Activated CD4-positive, alpha-beta T cell treated with anti-CD3 and anti-CD28 coated beads for 4 hours (primary cell): ENCODE measurements at places on chromosomes 12 and 14.

- peak; percentile 26 for DNase-seq
Observed at GRCh38 chr14:97705976-97706375, 908.8 kb downstream of the VRK1 start.

DNA sequence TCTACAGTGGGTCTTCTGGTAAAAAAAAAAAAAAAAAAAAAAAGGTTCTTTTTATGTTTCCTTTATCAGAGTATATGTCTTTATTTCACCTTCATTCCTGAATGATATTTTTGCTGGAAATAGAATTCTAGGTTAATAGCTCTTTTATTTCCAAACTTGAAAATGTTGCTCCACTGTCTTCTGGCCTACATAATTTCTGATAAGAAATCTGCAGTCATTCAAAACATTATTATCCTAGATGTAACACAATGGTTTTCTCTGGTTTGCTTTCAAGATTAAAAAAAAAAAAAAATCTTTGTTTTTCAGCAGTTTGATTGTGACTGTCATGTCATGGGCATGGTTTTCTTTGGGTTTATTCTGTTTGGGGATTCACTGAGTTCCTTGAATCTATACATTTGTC, 19.5 kb downstream of the DCP1B start:
- DNase-seq = no peak

DNA sequence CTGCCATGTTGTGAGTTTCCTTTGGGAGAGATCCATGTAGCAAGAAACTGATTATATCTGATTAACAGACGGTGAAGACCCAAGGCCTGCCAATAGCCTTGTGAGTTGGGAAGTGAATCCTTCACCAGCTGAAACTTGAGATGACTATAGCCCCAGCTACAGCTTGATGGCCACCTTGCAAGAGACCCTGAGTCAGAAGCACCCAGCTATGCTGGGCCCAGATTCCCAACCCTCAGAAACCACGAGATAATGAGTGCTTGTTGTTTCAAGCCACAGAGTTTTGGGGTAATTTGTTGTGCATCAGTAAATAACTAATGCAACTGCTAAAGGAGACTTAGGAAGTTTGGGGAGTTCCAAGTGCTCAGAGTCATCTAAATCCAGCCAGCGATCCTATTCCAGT, 80.3 kb downstream of the AVPR1A start:
- no peak for DNase-seq

GRCh38 chr12:3973269-3973884, 100.2 kb upstream of the PARP11 start:
- DNase-seq = peak; percentile 15

GRCh38 chr12:15583804-15584203, 205.4 kb downstream of the EPS8 start:
- DNase-seq = no peak

GRCh38 chr12:46490635-46491034, 118.1 kb upstream of the SLC38A2 start:
- no peak for DNase-seq

GRCh38 chr12:117134059-117134458, 34.8 kb upstream of the TESC start:
- DNase-seq = peak; percentile 30

GRCh38 chr12:70994217-70994788, 73.8 kb upstream of the PTPRR start:
- DNase-seq = no peak

DNA sequence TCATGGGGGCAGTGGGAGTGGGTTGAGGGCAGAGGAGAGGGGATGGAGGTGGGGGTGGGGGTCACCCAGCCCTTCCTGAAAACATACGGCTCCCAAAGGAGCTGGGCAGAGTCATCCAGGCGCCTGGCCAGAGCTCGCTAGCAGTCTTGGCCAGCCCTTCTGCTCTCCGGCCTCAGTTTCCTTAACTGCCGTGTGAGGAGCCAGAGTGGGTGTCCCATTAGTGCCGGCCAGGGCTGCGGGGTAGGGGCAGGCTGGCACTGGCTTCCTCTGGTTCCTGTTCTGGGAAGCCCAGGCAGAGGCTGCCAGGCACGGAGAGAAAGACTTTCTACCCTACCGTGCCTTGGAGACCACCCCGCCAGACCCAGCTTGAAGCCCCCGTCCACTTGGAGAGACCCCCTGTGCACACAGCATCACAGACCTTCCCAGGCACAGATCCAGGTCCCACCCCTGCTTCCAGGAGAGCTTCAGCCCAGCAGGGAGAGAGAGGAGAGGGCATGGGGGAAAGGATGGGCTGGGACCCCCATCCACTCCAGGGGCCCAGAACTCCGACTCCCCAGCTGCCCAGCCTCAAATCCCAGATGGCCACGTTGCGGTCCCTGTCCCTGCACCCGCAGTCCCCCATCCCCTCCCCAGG, 93.3 kb downstream of the RFLNA start:
- no peak for DNase-seq
